ENCODE measurements at places on chromosomes 5 and 9. TPM values are rescaled to one million over a fixed set of nuclear protein-coding genes. Genes with fewer than 3 reads are reported as not detected.

HSPB3 gene
- total RNA-seq: not detected

IL5 gene
- total RNA-seq: not detected

- DNase-seq: no peak
Observed at GRCh38 chr5:10563110-10563944, 543 bp upstream of the ANKRD33B start.

- no peak for DNase-seq
Observed at GRCh38 chr5:138605254-138605972, 30.2 kb upstream of the HSPA9 start.

- DNase-seq: no peak
Observed at GRCh38 chr5:10552183-10553143, 11.4 kb upstream of the ANKRD33B start.

PCDHB5 gene
- 9.8 TPM for total RNA-seq

OGN gene
- 17.7 TPM for total RNA-seq

CDH9 gene
- total RNA-seq: not detected

All from breast epithelium (tissue), 4 donors.